HFFc6 (cell line): ENCODE measurements at places on chromosomes 2 and 18.
A peak's percentile ranks its signal among the peaks of the same experiment; 100 is the strongest.

GRCh38 chr2:54041135-54041534 lies 70.3 kb upstream of the PSME4 start:
- no peak for DNase-seq

DNA sequence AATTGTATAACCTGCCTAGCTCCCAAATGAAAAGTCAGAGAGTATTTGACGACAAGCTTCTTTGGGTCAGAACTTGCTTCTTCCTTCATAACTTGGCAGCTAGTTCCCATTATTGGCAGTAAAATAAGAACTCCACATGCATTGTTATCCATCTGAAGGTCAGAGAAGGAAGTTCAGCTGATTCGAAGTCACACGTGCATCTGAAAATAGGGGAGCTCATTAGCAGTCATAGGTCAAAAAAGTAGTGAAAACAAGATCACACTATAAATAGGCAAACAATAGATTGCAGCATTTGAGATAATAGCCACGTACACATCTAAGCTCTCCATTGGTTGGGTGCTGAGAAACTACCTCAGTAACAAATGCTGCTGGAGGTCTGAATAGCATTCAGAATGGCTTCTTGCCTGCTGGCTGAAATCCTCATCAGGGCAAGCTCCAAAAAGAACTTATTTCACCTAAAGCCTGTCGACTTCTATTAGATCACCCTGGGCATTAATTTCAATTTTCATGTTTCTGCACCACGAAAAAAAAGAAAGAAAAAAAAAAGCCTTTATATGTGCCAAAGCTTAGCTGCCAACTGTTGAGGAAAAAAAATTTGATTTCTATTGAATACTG lies 1492.9 kb upstream of the CELF4 start:
- no peak for DNase-seq

- no peak for DNase-seq
These were observed 114.1 kb upstream of the OTOS start for GRCh38 chr2:240254337-240255164.

DNA sequence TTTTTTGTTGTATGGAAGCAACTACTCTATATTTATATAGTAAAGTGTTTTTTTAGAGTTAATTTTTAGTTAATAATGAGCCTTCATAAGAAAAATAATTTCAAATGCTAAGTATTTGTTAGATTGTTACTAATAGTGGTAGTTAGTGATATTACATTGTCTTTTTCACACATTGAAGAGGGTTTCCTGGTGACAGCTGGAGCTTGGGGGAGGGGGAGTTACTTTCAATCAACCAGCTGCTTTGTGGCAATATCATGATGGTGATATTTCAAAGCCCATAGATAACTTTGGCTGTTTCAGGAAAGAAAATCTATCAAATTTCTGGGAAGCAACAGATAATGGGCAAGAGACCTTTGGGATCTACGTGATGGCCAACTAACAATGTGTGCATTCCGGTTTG lies 4.1 kb downstream of the RHBDD1 start:
- no peak for DNase-seq

DNA sequence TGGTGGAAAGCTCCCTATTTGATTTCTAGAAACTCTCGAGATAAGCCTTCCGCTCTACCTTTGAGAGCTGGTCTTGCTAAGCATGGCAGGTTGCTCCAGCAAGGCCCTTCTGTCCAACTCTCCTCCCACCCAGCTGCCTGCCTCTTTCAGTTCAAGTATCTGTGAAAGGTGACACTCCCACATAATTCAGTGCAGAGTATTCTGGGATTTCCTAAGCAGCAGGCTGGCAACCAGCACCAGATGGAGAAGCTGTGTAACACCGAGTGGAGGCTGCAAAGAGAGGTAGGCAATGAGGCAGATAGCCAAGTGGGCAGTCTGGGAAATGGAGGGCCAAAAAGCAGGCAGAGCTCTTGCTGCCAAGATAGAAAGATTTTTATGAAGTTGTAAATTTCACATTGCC lies 88.4 kb upstream of the CAVIN2 start:
- no peak for DNase-seq

DNA sequence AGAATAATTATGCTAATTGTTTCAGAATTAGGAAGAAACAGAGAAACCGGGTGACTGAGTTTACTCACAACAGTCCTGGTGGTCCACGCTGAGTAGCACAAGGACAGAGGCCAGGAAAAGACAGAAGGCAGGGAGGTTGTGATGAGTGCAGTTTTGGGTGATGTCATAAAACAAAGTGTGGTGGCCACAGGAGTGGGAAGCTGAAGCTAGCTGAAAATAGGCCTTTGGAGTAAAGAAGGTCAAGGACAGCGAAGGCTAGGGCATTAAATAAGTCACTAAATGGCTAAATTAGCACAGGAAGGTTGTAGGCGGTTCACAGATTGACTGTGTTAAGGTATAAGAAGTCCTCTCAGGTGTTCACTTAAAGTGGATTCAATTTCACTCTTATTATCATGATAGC lies 120.9 kb upstream of the TTN start:
- no peak for DNase-seq

- DNase-seq: peak; percentile 43
These were observed 496.9 kb downstream of the EPHA4 start for GRCh38 chr2:221075203-221075602.

GRCh38 chr2:8457092-8457481 lies 224.8 kb upstream of the ID2 start:
- DNase-seq: no peak

- DNase-seq: no peak
These were observed 133.1 kb downstream of the MREG start for GRCh38 chr2:215879977-215880940.

- DNase-seq: no peak
These were observed 48.2 kb upstream of the CCDC141 start for GRCh38 chr2:179098080-179098689.

DNA sequence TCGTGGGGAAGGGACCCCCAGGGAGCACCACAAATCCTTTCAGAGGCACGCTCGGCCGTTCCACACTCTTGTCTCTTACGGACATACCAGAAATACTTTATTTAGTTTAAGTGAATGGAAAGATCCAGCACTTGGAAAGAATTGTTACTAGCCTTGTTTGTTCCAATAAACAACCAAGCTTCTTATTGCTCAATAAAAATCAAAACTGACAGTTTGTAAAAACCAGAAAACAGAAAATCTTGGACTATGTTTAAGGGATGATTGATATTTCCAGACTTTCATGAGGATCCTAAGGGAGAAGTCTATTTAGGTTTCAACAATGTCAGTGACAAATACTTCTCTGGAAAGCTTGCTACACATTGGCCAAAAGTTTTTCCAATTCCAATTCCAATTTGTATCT lies 31.6 kb upstream of the CCBE1 start:
- no peak for DNase-seq

DNA sequence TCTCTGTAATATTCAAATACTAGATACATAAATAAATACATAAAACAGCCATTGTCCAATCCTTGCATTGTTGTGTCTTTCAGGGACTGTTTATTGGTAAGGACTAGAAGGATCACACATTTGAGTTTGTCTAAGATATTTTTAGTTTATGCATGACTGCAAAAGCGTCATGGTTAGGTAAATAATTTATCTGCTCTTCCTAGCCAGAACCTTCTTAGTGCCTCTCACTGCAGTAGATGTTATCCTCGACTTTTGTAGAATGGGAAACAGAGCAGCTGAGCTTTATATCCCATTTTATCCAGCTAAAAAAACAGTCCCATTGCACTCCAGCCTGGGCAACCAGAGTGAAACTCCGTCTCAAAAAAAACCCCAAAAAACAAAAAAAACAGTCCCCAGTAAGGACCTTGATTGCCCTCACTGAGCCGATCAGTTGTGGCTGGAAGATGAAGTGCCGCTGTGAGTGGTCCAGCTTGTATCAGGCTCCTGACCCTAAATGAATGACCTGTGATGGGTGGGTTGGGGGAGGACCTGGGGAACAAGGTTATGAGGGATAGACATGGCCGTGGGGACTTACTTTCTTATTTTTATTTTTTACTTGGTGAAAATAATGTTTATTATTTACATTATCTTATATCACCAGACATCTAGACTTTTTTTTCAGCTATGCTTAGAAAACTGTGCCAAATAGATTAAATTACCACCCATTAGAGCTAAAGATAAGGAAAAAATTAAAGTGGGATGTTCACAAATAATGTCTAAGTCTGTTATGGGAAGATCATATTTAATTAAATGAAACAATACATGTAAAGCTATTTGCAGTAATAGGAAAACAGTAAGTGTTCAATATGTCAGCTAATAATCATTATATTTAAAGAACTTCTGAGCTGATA lies 10.9 kb upstream of the ADAM23 start:
- no peak for DNase-seq

DNA sequence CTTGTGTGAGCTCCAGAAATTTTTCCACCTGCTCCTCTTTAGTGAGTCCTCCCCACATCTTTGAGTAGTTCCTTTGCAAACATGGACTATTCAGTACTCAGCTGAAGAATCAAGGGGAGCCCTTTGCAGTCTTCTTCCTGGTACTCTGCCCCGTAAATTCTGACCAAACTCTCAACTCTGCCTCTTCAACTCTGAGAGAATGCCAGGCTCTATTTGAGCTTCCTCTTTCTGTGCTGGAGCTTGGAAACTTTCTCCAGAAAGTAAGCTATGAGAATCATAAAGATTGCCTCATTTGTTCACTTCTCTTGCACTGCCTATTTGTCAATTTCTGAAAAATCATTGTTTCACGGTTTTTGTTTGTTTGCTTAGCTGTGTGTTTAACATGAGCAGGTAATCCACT lies 7.4 kb upstream of the STAT4 start:
- DNase-seq: no peak

GRCh38 chr18:21254576-21254975 lies 12.5 kb downstream of the GREB1L start:
- no peak for DNase-seq

DNA sequence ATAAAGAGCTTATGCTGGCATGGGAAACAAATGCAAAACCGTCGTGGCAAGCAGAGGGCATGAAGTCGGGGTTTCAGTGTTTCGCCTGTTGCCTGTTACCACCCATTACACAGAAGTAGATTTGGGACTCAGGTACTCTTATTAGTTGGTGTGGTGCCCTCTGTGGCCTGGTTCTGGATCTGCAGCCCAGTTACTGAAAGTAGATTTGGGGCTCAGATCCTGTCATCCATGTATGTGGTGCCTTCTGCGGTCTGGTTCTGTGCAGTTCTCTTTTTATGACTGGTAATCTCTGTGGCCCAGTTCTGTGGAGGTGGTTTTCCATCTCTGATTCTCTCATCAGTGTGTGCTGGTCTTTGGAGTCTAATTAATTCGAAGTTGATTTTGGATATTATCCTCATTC lies 45.2 kb downstream of the ADNP2 start:
- no peak for DNase-seq

DNA sequence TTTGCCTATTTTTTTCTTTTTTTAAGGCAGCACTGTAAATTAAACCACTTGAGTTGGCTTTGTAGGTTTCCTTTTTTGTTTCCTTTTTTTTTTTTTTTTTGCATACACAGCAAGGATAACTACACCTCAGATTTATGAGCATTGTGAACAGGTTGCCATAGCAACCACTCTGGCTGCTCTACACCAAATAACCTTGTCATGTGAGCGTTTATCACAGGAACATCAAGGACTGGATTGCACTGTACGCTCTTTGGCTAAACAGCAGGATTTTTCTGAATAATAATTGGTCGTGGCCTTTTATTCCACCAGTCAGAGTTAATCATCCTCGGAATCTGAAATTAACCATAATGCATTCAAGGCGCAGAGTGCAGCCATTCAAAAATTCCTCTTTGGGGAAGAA lies 199.1 kb upstream of the SLC14A2 start:
- peak; percentile 13 for DNase-seq

DNA sequence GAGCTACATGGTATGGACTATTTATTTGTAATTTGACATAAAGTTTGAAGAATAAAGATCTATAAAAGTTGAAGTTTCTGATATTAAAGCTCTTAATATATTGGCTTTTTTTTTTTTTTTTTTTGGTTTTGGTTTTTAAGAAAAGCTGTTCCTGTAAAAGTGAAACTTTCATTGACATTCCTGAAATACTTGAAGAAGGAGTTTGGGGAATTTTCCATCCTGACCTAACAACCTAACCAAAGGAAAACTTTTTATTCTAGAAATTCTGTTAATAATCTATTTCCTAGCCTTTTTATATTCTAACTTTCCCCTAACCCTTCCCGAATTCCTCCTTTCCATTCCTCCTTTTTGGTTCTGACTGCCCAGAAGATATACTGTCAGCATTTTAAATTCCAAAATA lies 83.7 kb downstream of the ACSL3 start:
- no peak for DNase-seq

- DNase-seq: no peak
These were observed 3.5 kb upstream of the KLF11 start for GRCh38 chr2:10039658-10040410.

DNA sequence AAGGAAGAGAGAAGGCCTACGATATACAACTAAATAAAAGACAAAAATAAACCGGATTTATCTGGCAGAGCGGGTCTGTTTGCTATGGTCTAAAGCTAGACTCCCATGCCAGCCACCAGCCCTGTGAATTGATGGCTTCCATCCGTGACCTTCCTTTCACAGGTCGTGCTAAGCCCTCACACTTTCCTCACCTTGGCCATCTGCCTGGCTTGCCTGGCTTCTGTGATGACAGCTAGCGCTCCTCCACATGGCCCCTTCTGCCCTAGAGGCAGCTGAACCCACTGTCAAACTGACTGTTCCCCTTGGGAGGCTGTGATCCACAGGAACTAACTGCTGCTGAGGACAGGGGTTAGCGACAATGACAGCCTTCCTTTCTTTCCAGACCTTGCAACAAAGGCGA lies 32.5 kb downstream of the GAREM1 start:
- no peak for DNase-seq

GRCh38 chr2:97932975-97933662 lies 62.6 kb downstream of the TMEM131 start:
- DNase-seq: no peak

GRCh38 chr2:190938771-190939335 lies 58.2 kb downstream of the GLS start:
- no peak for DNase-seq

- no peak for DNase-seq
These were observed 34.4 kb upstream of the PMAIP1 start for GRCh38 chr18:59865241-59865986.

DNA sequence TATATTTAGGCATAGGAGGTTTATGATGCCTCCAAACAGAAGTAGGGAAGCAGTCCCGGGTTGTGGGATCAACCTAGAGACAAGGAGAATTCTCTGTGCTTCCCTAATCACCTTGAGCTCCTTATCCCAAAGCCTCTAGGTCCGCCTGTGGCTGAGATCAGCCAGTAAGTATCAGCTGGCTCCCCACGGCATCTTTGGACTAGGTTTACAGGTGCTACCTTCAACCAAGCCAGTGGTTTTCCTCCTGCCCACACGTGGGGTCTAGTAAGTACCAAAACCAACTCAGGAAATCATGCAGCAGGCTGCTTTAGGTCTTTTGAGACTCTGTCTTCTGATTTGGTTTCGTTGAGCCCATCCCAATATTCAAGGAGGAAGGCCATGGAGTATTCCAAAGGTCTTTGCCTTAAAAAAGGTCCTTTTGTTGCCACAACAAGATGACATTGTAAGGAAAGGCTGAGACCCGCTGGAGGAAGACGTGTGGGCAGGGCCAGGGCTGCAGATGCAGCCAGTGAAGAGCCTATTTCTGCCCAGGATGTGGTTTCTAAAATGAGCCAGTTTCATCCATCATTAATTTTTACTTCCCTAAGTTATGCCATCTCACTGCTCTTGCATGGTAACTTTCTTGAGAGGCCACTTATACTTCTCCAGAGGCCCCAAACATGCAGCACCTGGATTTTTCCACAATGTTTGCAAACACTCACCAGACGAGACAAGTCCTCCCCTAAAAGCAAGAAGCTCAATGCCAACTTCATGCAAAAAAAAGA lies 248.7 kb downstream of the RNF152 start:
- DNase-seq: no peak
